ENCODE measurements at places on chromosomes 6 and 20. TPM values are rescaled to one million over a fixed set of nuclear protein-coding genes. Genes with fewer than 3 reads are reported as not detected.
A peak's percentile ranks its signal among the peaks of the same experiment; 100 is the strongest.

DNA sequence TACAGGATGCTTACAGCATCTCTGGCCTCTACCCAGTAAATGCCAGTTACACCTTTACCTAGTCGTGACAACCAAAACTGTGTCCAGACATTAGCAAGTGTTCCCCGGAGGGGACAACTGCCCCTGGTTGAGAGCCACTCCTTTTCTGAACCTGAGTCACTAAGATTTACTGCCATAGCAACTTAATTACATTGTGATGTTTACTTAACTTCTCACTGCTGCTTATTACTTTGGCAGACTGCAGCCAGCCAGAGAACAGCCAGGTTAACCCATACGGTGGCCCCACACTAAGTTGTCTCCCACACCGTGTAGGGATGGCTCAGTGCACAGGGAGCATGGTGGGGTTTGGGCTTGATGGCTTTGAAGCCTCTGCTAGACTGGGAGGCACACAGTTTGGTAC is 204.7 kb upstream of the SULF2 start:
- no peaks in the 10 kb centered on the region for H3K27me3 ChIP-seq
- no peak for DNase-seq
- H3K27ac ChIP-seq = no peak overlapping the region
- H3K4me1 ChIP-seq = no peaks in the 10 kb centered on the region

Gene ZNF334
- total RNA-seq = 19.8 TPM

GRCh38 chr6:145588981-145589380 is 146.3 kb downstream of the EPM2A start:
- H3K36me3 ChIP-seq = no peaks in the 10 kb centered on the region
- no peaks in the 10 kb centered on the region for H3K4me1 ChIP-seq
- H3K27me3 ChIP-seq = no peaks in the 10 kb centered on the region
- H3K27ac ChIP-seq = no peak overlapping the region
- H3K4me3 ChIP-seq = no peak overlapping the region
- DNase-seq = no peak

Gene TRIM40
- 12.7 TPM for total RNA-seq

DNA sequence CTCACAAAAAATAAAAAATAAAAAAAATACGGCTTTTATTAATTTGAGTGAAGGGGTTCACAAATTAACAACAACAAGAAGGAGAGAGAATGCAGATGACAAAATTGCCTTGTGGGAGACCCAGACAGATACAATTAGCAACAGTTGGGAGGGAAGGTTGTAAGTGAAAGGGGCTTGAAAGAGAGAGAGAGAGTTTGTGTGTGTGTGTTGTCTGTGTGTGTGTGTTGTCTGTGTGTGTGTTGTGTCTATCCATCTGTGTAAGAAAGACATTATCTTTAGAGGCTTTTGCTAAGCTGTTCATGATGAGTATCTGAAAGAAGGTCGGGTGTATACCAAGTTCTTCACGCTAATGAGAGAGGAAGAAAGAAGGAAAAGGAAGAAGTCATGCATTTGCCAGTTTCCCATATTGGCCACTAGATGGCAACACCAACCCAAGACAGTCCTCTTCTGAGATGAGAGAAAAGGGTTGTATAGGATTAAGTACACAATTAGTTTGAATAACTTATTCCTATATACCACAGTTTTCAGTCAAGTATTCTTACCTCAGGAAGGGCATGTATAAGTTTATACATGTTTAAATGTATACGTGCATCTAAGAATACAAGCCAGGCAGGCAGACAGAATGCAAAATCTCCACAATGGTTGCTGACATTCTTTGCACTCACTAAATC is 63.7 kb upstream of the CD2AP start:
- peak overlapping the region; percentile 11 for H3K4me3 ChIP-seq
- no peaks in the 10 kb centered on the region for H3K27me3 ChIP-seq
- H3K27ac ChIP-seq = peak overlapping the region; percentile 23
- no peak for DNase-seq

- no peak for DNase-seq
- no peak overlapping the region for H3K4me3 ChIP-seq
- H3K27me3 ChIP-seq = no peaks in the 10 kb centered on the region
- no peak overlapping the region for H3K27ac ChIP-seq
These were observed 142.5 kb downstream of the KLHL32 start for GRCh38 chr6:97067045-97067444.

GRCh38 chr20:43438578-43439316 is 18.9 kb upstream of the SRSF6 start:
- no peaks in the 10 kb centered on the region for H3K4me1 ChIP-seq
- no peak overlapping the region for H3K27ac ChIP-seq
- DNase-seq = no peak
- no peaks in the 10 kb centered on the region for H3K27me3 ChIP-seq
- no peaks in the 10 kb centered on the region for H3K36me3 ChIP-seq

Gene PLTP
- total RNA-seq = 33.4 TPM

Gene CST3
- total RNA-seq = 221 TPM

Gene TRERF1
- 8.2 TPM for total RNA-seq
